Stimulated activated CD4-positive, alpha-beta T cell treated with anti-CD3 and anti-CD28 coated beads, Interleukin-15, amount 100 ng/mL, for 1 hour (primary cell): ENCODE measurements at places on chromosomes 13 and 19.

DNA sequence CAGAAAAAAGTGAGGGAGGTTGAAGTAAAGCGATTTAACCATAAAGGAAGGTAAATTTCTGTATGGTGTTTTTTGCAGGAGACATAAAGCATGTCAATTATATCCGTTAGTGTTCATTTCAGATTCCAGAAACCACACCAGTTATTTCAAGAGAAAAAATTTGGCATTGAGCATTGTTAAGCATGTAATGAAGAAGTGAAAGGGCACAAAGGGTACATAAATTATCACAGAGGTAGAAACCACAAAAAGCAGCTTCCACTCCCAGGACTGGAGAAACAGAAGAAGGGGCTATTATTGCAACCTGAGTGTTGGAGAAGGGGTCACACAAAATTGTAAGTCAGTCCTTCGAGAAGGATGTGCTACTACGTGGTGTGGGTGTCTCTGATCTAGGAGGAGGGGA is 72.2 kb upstream of the DACH1 start:
- DNase-seq, result no peak

GRCh38 chr13:109720758-109721184 is 65.6 kb downstream of the IRS2 start:
- DNase-seq, result no peak

DNA sequence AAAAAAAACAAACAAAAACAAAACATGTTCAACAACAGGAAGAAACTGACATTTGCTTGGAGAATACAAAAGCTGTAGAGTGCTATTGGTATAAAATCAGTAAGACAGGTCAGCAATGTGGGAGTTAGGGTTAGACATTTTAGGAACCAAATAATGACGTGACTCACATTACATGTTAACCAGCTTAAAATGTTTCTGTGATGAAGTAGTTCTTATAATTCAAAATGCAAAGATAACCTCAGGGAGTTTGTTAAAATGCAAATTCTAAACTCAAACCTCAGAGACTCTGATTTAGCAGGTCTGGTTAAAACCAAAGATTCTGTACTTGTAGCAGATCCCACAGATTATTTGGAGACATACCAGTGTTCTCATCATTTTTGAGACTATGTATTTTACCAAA is 549.4 kb upstream of the SLITRK1 start:
- no peak for DNase-seq

- DNase-seq, result no peak
These were observed 11.4 kb upstream of the STARD13 start for GRCh38 chr13:33296793-33297425.

DNA sequence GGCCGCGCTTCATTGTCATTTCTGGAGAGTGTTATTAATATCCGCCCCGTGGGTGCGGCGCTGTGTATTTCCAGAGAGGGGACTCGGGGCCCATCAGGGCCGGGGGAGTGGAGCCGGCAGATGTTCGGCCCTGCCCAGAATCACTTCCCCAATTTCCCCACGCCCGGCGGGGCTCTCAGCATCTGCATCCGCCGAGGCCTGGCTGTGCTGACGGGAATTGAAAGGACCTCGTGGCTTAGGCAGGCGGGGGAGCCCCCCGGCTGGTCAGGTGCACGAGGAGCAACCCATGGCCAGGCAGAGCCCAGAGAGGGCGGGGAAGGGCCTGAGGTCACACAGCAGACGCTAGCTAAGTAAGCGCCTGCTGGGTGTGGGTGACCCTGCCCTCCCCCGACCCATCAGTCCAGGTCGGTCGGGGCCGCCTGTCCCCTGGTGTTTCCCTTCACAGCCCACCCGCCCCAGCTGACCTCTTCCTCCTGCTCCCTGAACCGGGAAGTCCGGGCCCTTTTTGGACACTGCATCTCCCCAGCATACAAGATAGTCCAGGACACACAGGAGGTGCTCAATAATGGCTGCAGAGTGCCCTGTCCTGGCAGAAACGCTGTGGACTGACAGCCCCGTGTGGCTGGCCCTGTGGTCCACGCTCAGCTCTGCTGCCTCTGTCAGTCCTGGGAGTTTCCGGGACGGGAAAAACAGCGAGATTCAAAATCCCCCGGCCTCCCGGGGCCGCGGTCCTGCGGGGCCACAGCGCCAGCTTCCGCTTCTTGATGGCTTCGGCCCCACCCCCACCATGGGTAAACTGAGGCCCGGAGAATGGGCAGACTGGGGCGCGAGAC is 22.1 kb downstream of the ARID3A start:
- DNase-seq, result no peak

DNA sequence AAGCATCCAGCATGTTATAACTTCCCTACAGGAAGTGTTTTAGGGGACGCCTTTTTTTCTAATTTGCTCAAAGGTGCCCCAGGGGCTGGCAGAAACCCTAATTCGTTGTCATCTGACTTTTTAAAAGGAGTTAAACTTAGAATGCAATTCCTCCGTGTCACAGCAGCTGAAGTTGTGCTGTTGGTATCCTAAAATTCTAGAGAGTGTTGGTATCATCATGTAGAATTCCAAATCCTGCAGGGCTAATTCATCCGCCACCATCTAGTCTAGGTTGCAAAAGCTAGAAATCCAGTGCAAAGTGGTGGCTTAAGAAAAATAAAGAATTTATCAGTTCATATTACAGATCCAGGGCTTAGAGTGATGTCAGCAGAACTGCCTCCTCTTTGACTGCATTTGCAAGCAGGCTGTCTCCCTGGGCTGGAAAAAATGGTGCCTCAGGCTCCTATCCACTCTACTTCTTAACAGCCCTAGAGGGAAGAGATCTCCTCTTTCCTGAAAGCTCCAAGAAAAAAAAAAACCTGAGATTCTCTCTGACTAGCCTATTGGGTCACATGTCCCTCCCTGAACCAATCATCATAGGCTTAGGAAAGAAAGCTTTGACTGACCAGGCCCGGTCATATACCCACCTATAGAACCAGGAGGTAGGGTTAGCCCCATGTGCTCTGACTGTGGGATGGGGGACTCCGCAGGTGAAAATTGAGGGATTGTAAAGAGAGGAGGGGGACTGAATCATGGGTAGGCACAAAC is 73.0 kb downstream of the MAP4K1 start:
- no peak for DNase-seq

GRCh38 chr19:4210166-4210731 is 19.1 kb upstream of the EBI3 start:
- no peak for DNase-seq
